ENCODE measurements at places on chromosomes 4 and X. TPM values are rescaled to one million over a fixed set of nuclear protein-coding genes. Genes with fewer than 3 reads are reported as not detected.

DNA sequence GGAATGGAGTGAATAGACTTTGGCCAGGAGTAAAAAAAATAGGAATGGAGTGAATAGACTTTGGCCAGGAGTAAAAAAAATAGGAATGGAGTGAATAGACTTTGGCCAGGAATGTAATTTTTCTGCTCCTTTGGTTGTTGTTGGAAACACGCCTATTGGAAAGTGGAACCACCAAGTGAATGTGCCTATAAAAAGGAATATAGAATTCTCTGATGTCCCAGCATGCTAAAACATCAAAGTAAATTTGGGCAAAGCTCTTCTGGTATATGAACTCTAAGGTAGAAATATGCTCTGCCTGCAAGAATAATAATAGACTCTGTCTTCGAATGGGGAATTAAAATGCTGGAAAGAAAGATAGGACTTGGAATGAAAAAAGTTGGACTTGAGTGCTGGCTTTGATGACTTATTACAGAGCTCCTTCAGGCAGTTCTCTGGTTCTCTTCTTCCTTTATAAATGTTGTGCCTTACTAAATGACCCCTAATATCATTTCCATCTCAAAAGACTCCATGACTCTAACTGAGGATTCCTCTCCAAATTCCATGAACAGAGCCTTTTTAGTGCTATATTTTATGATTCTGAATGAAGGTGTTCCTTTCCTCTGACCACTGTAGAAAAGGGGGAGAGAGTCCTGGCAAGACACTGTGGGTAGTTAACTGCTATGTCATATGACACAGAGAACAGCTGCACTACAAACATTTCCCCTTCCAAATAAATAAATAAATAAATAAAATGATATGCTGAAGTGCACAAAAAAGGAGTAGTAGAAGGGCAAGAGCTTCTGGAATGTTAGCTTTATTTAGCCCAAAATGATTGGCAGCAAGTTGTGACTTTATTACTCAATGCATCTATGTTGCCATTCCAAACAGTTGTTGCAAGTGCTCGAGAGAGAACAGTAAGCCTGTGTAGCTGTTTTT, 13.5 kb upstream of the GBA3 start:
- H3K36me3 ChIP-seq: no peaks in the 10 kb centered on the region
- DNase-seq: peak; percentile 31
- no peaks in the 10 kb centered on the region for H3K4me1 ChIP-seq
- no peaks in the 10 kb centered on the region for H3K27me3 ChIP-seq

- peak; percentile 0 for DNase-seq
- peaks cover 15% of the 10 kb centered on the region for H3K27me3 ChIP-seq
- H3K27ac ChIP-seq: no peak within 1 kb of the TSS
- H3K4me1 ChIP-seq: peaks cover 3% of the 10 kb centered on the region
- peak within 1 kb of the TSS; percentile 40 for H3K4me3 ChIP-seq
Observed at GRCh38 chr4:108762559-108763225, at the start of gene ETNPPL. TSS of gene ETNPPL (minus strand) at chr4:108763053. CDS start at chr4:108762898, 155 bp downstream.

DNA sequence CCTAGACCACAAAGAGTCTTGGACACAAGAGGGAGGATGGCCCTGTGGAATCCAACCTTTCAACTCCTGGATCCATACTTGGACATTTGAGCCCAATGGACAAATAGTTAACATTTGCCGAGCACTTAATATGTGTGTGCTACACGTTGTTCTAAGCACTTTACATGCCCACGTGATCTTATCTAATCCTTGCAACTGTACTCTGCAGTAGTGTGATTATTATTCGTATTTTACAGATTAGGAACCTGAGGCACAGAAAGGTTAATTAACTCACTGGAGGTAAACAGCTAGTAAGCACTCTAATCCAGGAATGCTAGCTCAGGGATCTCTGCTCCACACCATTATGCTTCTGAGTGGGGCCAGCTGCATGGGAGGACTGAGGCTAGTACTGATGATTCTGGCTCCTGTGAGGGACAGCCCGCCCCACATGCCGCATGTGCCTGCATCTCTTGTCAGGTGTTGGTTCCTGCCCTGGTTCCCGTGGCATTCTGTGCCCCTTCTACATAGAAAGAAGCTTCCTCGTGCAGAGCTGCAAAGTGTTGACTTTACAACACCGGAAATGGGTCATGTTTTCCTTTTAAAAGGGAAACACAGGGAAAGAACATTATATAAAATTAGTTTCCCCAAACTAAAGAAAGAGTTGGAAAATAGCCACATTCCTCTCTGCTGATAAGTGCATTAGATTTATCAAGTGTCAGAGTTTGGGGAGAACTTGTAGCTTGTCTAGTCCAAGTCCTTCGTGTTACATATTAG, 34.8 kb downstream of the PLAC1 start:
- no peaks in the 10 kb centered on the region for H3K36me3 ChIP-seq
- DNase-seq: peak; percentile 50
- peak overlapping the region; percentile 56 for H3K27ac ChIP-seq
- H3K4me1 ChIP-seq: peaks cover 14% of the 10 kb centered on the region

DNA sequence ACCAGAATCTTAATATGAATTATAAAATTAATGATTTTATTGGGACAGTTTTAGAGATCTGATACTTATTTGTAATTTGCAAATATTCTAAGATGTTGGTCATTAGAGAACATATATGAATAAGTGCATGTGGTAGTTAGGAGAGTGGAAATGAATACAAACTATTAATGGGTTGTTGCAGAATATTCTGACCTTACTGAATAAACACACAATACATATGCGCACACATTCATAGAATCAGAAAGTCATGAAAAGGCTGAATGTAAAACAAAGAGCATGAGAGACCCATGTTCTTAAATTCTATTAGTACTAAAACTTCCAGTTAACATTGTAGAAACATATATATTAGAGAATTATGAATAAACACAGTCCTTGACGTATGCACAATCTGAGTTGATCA, 301.7 kb upstream of the TRAM1L1 start:
- H3K4me3 ChIP-seq: no peak overlapping the region
- no peaks in the 10 kb centered on the region for H3K27me3 ChIP-seq
- H3K27ac ChIP-seq: no peak overlapping the region

GRCh38 chr4:36237366-36238313, 6.7 kb downstream of the ARAP2 start:
- no peak overlapping the region for H3K4me3 ChIP-seq
- no peaks in the 10 kb centered on the region for H3K36me3 ChIP-seq
- H3K27ac ChIP-seq: no peak overlapping the region
- no peaks in the 10 kb centered on the region for H3K27me3 ChIP-seq
- H3K4me1 ChIP-seq: no peaks in the 10 kb centered on the region

DNA sequence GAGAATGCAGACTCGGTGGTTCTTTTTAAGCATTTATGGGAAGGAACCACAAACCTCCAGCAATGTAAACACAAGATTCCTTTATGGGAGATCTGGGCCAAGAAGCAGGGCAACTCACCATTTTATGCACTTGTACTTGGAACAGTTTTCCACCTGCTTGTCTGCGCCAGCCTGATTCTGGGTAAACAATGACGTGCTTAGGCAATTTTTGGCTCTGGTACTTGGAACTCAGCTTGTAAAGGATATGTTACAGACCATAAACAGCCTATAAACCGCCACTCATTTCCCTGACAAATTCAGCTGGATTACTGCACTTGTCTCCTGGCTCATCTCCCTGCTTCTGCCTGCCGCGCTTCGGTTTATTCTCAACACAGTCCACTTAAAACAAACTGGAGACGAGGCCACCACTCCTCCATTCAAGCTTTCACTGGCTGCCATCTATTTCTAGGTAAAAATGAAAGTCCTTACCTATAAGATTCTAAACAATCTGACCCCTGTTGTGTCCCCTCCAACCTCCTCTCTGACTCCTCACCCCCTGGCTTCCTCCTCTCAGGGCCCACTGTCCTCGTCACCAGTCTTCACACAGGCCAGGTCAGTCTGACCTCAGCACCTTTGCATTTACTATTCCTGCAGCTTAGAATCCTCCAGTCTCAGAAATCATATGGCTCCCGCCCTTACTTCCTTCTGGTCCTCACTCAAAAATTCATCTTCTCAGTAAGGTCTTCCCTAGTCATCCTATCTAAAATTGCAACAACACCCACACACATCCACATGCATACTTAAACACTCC, 205.9 kb upstream of the GALNT7 start:
- H3K27ac ChIP-seq: no peak overlapping the region
- no peaks in the 10 kb centered on the region for H3K36me3 ChIP-seq
- no peak overlapping the region for H3K4me3 ChIP-seq
- peak; percentile 95 for DNase-seq

DNA sequence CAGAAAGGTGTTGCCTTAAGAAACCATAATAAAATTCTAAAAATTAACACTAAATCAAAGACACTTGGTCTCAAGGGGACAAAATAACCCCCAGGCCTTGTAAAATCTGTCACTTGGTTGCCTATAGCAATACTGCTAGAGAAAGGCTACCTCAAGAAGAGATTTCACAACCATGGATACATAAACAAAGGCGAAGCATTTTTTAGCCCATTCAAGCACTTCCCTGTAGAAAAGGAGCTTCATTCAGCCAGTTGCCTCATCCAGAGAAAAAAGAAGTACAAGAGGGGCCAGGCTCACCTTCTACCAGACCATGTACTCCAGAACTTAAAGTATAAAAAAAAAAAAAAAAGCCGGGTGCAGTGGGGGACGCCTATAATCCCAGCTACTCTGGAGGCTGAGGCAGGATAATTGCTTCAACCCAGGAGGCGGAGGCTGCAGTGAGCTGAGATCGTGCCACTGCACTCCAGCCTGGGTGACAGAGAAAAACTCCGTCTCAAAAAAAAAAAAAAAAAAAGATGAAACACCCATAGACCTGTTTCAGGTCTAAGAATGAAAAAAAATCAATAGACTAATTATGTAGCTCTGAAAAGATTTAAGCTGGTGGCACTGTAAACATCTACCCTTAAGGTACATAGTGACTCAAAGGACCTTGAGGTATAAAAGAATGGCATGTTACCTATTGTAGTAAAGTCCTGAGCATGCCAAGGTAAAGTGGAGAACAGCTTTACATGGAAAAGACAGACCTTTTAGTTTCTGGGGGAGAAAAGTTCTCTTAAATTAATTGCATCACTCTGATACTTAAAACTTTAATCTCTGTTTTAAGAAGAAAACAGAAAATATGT, 18.0 kb downstream of the RUFY3 start:
- no peak for DNase-seq
- H3K27ac ChIP-seq: no peak overlapping the region
- no peaks in the 10 kb centered on the region for H3K36me3 ChIP-seq
- H3K4me3 ChIP-seq: no peak overlapping the region
- peaks cover 2% of the 10 kb centered on the region for H3K4me1 ChIP-seq

- no peaks in the 10 kb centered on the region for H3K27me3 ChIP-seq
- H3K4me3 ChIP-seq: no peak overlapping the region
- DNase-seq: no peak
- no peak overlapping the region for H3K27ac ChIP-seq
Observed at GRCh38 chr4:102474736-102475504, 26.2 kb upstream of the NFKB1 start.

- no peak overlapping the region for H3K27ac ChIP-seq
- no peaks in the 10 kb centered on the region for H3K36me3 ChIP-seq
- no peaks in the 10 kb centered on the region for H3K27me3 ChIP-seq
- no peaks in the 10 kb centered on the region for H3K4me1 ChIP-seq
Observed at GRCh38 chr4:13815231-13815630, 187.7 kb upstream of the BOD1L1 start.

DNA sequence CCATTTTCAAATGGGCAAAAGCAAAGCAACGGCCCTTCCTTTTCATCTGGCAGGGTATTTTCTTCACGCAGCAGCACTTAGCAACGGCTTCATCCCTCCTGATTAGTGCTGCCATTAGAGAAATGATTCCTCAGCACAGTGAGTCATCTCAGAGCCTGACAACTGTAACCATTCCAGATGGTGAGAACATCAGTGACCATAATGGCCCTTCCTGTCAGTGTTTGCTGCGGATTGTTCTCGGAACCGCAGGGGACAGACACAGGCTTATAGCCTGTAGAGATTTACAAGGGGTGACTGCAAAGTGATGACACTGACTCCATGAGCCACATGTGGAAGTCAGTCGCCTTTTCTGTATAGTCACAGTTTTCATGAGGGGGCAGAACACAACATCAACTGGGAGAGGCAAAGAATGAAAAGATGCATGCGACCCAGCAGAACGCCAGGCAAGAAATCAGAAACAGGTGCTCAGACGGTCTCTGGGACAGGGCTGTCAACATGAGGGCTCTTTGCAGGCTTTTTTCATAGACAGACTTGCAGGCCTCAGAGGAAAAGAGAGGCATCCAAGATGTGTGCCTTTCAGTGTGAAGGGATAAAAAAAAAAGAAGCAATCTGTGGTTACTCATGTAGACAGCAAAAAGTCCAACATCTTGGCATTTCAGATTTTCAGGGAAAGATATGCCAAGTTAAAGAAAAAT, 69.9 kb upstream of the FBXW7 start:
- H3K4me3 ChIP-seq: no peak overlapping the region
- H3K27me3 ChIP-seq: peaks cover 12% of the 10 kb centered on the region

DNA sequence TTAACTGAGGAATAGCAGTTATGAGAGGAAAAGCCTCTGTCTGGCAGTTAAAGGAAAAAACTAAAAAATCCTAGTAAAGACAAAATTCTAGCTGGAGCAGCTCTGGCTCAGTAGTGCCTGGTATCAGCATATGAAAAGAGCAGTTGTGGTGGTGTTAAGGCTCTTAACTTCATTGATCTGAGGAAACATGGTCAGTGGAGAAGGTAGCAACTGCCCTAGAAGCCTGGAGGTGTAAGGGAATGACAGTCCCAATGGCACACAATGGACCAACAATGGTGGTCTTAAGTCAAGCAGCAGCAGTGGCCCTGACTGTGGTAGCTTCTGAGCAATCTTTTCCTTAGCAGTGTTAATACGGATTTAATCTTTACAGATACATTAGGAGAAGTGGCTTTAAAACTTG, 189.6 kb upstream of the POF1B start:
- H3K36me3 ChIP-seq: no peaks in the 10 kb centered on the region
- H3K27ac ChIP-seq: no peak overlapping the region
- H3K4me1 ChIP-seq: no peaks in the 10 kb centered on the region
- no peaks in the 10 kb centered on the region for H3K27me3 ChIP-seq
- H3K4me3 ChIP-seq: no peak overlapping the region
- no peak for DNase-seq

DNA sequence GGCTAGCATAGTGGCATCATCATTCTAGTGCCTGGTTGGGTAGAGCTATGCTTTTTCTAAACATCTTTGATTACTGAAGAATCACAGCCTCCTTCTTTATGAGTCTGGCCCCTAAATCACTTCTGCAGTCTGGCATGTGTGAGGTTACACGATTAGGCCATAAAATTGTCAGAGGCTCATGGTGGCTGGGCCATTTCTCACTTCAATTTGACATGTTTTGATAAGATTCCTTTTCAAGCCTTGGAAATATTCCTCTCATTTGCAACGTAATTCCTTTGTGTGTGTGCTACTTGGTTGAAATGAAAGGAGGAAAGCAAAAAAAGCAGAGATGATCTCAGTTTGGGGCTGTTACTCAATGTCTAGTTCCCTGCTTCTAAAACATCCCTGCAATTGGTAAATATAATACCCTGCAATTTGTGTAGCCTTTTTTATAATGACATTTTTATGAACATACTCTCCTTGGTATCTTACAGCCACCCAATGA, 6.2 kb downstream of the CCKAR start:
- no peaks in the 10 kb centered on the region for H3K4me1 ChIP-seq
- no peaks in the 10 kb centered on the region for H3K36me3 ChIP-seq
- H3K4me3 ChIP-seq: no peak overlapping the region
- DNase-seq: peak; percentile 80
- H3K27ac ChIP-seq: no peak overlapping the region
- H3K27me3 ChIP-seq: peaks cover 3% of the 10 kb centered on the region

ARHGEF6 gene
- 20.5 TPM for total RNA-seq

CLDN22 gene
- total RNA-seq: not detected

COX7B gene
- 291 TPM for total RNA-seq
